ENCODE measurements at places on chromosomes 16 and 17.

- peak; percentile 55 for DNase-seq
Measured at GRCh38 chr16:391885-392335, 5.1 kb upstream of the NME4 start.

- DNase-seq, result no peak
Measured at GRCh38 chr17:79890706-79891105, 51.5 kb upstream of the CBX4 start.

GRCh38 chr16:65318138-65318537, 196.3 kb upstream of the CDH11 start:
- peak; percentile 95 for DNase-seq

DNA sequence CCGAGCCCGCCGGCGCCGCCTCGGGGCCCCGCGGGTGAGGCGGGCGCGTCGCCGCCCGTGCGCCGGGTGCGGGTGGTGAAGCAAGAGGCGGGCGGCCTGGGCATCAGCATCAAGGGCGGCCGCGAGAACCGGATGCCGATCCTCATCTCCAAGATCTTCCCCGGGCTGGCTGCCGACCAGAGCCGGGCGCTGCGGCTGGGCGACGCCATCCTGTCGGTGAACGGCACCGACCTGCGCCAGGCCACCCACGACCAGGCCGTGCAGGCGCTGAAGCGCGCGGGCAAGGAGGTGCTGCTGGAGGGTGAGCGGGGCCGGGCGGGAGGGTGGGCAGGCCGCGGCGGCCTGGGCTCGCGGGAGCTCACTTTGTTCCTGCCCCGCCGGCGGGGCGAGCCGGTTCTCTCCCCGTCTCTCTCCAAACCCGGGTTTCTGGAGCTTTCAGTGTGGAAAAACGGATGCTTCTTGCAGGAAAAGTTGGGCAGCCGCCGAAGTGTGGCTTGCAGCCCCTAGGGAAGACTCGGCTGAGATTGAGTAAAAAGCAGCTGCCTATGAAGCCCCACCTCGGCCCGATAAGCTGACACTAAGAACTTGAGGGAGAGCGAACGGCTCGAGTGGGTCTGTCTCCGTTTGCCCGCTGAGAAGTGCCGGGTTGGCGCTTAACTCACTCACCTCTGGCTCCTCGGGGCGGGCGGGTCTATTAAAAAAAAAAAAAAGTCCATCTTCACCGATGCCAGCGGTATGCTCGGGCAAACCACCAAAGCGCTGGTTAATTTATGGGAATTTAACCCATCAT, 677 bp downstream of the SNTB2 start:
- DNase-seq, result peak; percentile 43
